Hematopoietic multipotent progenitor cell treated with erythropoietin and hydrocortisone succinate and interleukin-3 and kit ligand, for 15 days (in vitro differentiated cells): ENCODE measurements at places on chromosomes 16 and 17.

GRCh38 chr17:43721537-43722268, 36.9 kb downstream of the SOST start:
- DNase-seq = no peak

- no peak for DNase-seq
These were observed 10.8 kb upstream of the LPCAT2 start for GRCh38 chr16:55498101-55498500.

DNA sequence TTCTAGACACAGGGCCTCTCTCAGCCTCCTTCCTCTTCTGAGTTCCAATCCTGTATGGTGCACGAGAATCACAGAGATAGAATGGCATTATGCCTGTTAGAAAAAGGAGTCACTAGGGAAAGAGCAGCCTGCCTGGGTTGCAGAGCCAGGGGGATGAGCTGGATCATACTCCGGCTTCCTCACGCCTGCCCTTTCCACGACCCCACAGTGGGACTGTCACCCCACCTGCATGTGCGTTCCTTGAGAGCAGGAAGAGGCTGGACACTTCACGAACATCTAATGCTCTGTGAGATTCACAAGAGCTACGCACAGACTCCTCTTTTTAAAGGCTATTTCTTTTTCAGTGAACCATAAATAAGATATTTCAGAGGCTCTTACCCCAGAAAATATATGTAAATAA, 54.8 kb downstream of the N4BP1 start:
- no peak for DNase-seq

GRCh38 chr16:20181416-20181815, 107.7 kb upstream of the GPR139 start:
- DNase-seq = no peak

DNA sequence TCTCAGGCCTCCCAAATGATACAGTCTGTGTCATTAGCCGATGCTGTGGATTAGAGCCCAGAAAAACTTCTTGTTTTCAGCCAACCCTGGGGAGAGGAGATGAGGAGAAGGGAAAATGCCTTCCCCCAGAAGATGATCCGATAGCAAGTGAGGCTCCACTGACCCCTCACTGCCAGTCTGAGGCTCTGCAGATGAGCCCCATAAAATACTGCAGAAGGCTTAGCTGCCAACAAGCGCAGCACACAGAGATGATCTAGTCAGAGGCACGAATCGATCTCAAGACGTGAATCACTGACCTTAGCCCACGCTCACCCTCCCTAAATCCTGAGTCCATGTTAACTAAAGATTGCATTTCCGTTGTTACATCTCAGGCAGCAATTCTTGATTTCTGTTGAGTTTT, 31.5 kb downstream of the SALL1 start:
- no peak for DNase-seq

DNA sequence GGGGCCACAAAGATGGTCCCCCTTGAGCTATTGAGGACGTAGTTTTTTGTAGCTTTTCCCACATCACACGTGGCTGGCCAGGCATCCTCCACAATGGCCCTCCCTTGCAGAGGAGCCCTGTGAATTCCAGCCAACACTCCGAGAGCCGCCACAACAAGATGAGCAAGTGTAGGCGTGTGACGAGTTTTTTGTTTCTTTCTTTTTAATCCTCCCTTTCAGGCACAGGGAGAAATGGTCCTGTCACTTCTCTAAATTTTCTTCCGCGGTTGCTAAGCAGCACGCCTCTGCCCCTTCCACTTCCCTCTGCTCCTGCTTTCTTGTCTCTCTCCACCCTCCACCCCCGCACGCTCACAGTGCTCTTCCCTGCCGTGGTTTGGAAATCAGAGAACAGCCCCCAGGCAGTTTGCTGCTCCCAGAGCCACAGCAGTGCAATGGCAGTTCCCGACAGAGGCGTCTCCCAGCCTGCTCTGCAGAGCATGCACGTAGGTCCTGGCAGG, 68.0 kb upstream of the MRTFB start:
- DNase-seq = no peak

- DNase-seq = no peak
These were observed 181.5 kb upstream of the MON1B start for GRCh38 chr16:77009453-77009852.

DNA sequence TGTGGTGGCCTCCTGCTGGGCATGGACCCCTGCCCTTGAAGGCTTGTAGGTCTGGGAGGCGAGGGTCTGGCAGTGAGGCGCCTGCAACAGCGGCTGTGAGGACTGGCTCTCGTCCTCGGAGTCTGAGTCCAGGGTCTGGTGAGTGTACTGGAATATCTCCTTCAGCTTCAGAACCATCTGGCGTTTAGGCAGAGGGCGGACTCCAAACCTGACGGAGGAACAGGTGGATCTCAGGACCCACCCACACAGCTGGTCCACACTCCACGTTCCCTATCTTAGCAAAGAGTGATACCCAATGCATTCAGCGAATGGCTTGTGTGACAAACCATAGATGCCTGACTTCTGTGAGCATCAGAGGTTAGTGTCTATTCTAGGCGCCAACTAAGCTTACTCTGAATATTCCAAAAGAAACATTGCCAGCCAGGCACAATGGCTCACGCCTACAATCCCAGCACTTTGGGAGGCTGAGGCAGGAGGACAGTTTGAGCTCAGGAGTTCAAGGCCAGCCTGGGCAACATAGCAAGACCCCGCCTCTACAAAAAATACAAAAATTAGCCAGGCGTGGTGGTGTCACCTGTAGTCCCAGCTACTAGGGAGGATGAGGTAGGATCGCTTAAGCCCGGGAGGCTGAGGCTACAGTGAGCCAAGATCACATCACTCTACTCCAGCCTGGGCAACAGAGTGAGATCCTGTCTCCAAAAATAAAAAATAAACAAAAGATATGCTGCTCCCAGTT, 6.3 kb upstream of the NLRC3 start:
- DNase-seq = no peak

DNA sequence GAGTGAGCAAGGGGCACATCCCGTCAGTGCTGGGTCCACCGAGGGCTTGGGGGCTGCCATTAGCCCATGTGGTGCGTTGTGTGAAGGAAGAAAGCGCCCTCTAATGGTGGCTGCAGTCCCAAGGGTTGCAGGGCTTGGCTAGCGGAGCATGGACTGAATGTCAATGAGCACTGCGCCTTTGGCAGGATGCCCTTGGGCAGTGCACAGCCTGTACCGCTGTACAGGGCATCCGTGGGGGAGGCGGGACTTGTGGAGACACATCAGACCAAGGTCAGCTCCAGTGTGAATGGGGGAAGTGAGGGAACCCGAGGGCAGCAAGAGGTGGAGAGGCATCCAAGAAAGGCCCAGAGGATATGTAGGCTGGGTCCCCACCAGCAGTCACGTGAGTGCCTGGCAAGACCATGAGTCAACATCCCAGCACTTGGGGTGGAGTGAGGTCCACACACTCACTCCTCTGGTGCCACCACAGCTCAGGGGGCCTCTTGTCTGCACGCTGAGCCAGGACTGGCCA, 75.5 kb upstream of the MED9 start:
- DNase-seq = peak; percentile 34

DNA sequence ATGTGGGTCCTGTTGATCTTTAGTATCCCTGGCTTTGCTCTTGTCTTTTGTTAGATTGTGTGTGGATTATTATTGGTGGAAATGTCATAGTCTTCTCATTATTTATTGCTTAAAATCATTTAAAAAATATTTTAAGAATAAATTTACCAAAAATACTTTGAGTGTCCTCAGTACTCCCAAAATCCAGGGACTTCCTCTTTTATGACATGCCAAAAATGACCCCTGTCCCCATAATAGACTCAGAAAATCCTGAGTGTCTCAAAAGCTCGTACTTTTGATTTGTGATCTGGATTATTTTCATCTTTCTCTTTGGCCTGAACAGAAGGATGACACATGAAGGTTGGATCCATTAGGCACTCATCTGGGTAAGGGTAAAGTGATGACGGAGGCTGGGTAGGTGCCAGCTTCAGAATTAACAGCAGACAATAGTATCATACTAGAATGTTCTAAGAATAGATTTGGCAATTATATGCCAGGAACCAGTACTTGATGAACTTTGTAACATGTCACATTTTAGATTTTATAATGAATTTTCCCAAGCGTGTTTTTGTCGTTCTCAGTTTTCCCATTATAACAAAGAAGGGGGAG, 602.2 kb upstream of the CDH8 start:
- DNase-seq = no peak

DNA sequence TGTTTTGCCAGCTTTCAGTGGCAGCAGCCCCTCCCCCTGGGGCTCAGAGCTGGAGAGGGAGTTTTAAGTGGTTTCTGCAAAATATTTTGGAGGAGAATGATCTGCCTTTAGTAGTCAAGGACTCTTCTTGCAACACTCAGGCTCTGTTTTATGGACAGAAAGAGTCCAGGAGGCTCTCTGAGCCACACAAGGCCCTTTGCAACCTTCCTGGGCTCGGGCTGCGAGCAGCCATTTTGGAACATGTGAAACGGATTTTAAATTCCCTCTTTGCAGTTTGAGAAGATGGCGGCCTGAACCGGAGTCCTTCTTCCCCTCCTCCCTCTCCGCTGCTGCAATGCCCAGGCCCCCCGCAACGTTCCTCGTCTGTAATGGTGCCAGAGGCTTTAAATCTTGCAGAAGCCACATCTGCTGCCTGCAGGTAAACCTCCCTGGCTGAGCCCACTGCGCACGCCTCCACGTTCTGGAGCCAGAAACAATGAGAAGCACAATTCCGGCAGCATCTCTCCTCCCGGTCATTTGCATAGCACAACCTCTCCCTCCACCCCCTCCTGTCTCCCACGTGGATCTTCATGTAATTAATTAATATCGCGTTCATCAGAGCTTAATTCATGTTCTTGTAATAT, 386.1 kb downstream of the SEC14L1 start:
- no peak for DNase-seq

DNA sequence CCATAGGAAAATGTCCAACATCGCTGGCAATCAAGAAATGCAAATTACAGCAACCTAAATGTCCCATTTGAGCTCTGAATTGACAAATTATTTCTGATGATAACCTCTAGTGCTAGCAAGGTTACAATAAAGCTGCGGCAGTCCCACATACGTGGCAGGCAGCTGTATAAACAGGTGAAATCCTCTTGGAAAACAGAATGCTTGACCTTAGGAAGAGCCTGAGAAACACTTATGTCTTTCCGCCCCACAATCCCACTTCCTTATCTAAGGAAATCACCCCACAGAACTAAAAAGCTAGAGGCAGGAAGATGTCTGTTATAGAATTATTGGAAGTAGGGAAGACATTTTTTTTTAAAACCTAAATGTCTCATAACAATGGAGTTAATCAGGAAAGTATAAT, 154.3 kb downstream of the KATNIP start:
- DNase-seq = no peak

DNA sequence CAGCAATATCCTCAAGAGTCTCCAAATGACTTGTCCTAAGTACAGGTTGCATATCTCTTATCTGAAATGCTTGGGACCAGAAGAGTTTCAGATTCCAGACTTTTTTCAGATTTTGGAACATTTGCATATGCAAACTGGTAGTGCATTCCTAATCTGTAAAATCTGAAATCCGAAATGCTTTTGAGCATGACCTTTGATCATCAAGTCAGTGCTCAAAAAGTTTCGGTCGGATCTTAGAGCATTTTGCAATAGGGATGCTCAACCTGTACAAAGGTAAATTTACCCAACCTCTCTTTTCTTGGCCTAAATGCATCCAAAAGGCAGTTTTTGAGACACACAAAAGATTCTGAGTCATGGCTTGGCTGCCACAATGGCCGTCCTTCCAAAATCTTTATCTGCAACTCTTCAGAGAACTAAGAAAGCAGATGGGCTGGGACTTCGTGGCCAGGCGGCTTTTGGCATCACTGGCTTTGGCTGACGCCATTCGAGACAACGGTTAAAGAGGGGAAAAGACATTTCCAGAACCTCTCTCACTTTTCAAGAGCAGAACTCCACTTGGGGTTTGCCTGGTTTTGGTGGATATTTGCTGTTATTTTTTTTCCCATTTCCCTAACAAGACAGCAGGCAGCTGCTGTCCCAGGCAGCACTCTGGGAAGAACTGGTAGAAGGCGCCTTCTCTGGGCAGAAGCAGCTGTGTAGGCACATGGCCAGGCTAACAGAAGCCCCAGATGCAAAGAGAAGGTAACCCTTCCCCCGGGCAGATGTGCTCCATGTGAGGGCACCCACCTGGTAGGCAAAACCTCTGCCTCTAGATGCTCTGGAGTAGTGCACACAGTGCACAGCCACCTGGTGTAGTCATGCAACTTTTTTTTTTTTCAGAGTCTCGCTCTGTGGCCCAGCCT, 8.9 kb downstream of the CPPED1 start:
- DNase-seq = peak; percentile 44

GRCh38 chr17:74213861-74214391, 555 bp downstream of the TTYH2 start:
- DNase-seq = no peak

- DNase-seq = no peak
These were observed 18.2 kb upstream of the RASL10B start for GRCh38 chr17:35713069-35713728.

- DNase-seq = no peak
These were observed 17.4 kb upstream of the COL1A1 start for GRCh38 chr17:50218771-50219315.

- DNase-seq = no peak
These were observed 21.5 kb downstream of the LPCAT2 start for GRCh38 chr16:55530316-55530856.

DNA sequence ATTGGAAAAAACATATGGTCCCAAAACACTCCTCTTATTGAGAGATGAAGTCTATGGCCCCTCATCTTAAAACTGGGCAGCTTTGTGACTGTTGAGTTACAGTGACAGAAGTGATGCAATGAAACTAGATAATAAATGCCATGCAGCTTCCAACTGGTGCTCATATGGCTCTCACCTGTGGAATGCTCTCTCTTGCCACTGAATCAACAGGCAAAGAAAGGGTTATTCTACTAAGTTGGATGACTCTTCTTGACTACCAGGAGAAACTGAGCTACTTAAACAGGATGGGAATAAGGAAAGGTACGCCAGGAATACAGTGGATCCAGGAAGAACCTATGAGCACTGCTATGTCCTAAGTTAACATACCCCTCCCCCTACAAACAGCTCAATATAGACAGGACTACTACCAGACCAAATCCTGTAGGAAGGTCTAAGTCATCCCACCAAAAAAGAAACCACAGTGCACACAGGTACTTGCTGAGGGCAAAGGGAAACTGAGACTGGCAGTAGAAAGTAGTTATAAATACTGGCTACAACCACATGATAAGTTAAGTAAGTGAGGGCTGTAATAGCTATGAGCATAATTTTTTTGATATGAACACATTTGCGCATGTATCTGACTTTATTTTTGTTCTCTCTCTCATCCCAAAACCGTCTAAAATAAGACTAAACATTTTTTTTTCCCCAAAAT, 398.5 kb downstream of the ZFHX3 start:
- DNase-seq = no peak
